Activated CD8-positive, alpha-beta T cell treated with anti-CD3 and anti-CD28 coated beads, Interleukin-2, amount 10 ng/mL, durations not matched to agents 7 days and 5 days (primary cell): ENCODE measurements at places on chromosomes 12 and 14.

DNA sequence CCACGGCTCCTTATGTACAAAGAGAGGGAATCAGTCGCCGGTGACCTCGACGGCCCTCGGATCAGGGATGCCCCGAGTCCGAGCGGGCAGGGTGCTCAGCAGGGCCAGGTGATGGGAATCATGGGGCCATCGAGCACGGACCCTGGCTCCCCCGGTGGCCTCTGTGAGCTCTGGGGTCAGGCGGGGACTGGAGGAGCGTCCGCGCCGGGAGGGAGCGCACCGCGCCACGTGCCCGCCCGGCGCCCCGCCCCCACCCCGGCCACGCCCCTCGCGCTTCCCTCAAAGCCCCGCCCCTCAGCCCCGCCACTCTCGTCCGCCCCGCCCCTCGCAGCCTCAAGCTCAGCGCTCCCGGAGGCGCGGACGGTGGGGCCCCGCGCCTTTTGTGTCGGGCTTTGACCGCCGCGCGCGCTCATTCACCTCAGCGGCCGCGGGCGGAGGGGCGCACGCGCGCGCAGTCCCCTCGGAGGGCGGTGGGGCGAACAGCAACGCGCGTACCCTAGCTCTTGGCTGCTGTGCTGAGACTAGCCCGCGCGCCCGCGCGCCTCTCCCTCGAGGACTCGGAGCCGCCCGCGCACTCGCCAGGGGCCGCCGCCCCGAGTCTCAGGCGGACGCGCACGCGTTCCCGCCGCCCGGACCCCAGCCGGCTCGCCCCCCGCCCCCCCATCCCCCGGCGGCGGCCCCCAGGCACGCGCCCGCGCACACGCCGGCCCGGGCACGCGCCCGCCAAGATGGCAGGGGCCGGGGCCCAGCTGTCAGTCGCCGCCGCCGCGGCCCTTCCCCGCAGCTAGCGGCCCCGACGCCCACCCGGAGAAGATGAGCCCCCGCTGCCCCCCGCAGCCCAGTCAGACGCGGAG is 93.9 kb upstream of the EVL start:
- H3K36me3 ChIP-seq: peaks cover 4% of the 10 kb centered on the region
- H3K4me3 ChIP-seq: peak overlapping the region; percentile 56
- H3K27ac ChIP-seq: no peak overlapping the region
- H3K4me1 ChIP-seq: peaks cover 13% of the 10 kb centered on the region
- H3K27me3 ChIP-seq: peaks cover 17% of the 10 kb centered on the region

- H3K27ac ChIP-seq: no peak overlapping the region
- no peak overlapping the region for H3K4me3 ChIP-seq
- peaks cover 55% of the 10 kb centered on the region for H3K36me3 ChIP-seq
- H3K27me3 ChIP-seq: no peaks in the 10 kb centered on the region
Measured at GRCh38 chr12:109989380-109989779, 6.8 kb downstream of the GIT2 start.

- H3K4me3 ChIP-seq: no peak overlapping the region
- peaks cover 5% of the 10 kb centered on the region for H3K36me3 ChIP-seq
- H3K27me3 ChIP-seq: no peaks in the 10 kb centered on the region
- H3K4me1 ChIP-seq: peaks cover 38% of the 10 kb centered on the region
- peak; percentile 15 for DNase-seq
Measured at GRCh38 chr12:4174417-4174816, 99.1 kb upstream of the CCND2 start.

- no peak for DNase-seq
- H3K36me3 ChIP-seq: no peaks in the 10 kb centered on the region
- peaks cover 15% of the 10 kb centered on the region for H3K4me1 ChIP-seq
- H3K4me3 ChIP-seq: no peak overlapping the region
- H3K27me3 ChIP-seq: peaks cover 56% of the 10 kb centered on the region
- no peak overlapping the region for H3K27ac ChIP-seq
Measured at GRCh38 chr14:23577710-23578392, 739 bp downstream of the JPH4 start.

DNA sequence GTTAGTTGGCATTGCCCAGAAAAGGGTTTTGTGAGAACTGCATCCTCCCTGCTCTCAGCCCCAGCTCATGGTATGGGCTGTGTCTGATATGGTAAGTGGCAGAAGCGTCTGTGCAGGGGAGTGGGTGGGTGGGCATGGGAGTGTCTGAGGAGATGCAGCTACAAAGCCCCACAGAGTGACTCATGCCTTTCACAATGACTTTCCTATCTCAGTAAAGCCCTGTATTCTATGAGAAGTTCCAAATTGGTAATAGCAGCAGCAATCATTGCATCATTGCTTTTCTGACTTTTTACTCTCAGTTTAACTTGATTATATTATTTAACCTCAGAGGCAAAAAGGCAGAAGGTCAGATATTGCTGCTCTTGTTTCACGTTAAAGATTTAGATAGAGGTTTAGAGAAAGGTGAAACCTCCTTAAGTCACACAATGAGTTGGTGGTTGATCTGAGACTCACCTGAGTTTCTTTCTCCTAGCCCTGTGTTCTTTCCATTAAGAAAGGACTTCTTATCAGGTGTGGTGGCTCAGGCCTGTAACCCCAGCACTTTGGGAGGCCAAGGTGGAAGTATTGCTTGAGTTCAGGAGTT is 171.7 kb downstream of the SLC5A8 start:
- H3K4me1 ChIP-seq: no peaks in the 10 kb centered on the region
- no peaks in the 10 kb centered on the region for H3K36me3 ChIP-seq
- no peak overlapping the region for H3K27ac ChIP-seq
- no peak overlapping the region for H3K4me3 ChIP-seq

DNA sequence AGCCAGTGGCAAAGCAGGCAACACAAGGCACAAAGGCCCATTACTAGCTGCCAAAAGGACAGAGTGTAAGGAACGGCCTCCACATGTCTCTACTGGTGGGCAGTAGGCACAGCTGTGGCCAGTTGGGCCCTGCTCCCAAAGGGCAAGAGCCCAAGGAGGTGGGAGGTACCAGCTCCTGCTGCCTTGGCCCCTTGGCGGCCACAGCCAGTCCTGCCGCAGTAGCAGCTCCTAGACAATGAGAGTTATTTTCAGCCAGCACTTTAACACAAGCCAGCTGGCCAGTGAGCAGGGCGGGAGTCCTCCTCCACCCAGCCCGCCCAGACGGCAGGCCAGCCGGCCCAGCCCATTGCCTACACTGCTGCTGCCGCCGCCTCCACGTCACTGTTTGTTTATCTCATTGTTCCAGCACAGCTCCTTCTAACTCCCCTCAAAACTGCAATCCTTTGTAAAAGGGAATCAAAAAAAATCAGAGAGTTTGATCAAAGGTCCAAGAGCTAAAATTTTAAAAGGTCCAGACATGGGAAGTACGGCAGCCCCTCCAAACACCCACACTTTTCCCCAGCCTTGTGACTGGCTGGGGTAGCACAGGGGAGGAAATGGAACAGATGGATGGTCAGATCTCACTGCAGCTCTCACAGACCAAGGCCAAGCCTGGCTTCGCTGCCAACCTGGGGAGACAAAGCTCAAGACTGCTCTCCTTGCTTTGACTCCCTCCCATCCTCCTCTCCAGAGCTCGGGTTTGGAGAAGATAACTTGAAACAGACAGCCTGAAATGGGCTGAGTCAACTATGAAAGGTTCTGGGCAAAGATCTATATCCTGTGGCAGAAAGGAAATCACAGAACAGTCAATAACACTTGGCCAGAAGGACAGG is 33.5 kb downstream of the FMNL3 start:
- DNase-seq: no peak
- no peak overlapping the region for H3K4me3 ChIP-seq
- peak overlapping the region; percentile 69 for H3K27ac ChIP-seq
- no peaks in the 10 kb centered on the region for H3K27me3 ChIP-seq

DNA sequence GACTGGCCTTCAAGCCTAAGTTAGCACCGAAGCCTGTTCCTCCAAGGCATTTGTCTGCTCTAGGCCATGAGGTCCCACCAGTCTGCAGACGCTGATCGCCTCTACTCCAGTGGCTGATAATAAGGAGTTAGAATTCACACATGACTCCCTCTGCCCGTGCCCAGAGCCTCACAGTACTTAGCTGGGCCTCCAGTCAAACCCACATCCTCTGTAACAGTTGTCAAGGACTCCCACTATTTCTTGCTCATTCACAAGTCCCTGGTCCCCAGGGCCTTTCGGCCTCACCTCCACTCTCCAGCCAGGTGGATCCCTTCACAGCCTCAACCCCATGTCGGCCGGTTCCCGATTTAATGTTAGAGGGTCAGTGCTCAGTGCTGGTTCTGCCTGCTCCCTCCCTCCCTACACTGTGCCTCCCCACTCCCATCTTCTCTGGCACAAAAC is 6.3 kb upstream of the KRT5 start:
- H3K36me3 ChIP-seq: no peaks in the 10 kb centered on the region
- no peak overlapping the region for H3K4me3 ChIP-seq
- peaks cover 13% of the 10 kb centered on the region for H3K4me1 ChIP-seq
- H3K27me3 ChIP-seq: no peaks in the 10 kb centered on the region
- peak overlapping the region; percentile 46 for H3K27ac ChIP-seq
